BJ (cell line): ENCODE measurements at places on chromosomes 12 and 14. TPM values are rescaled to one million over a fixed set of nuclear protein-coding genes. Genes with fewer than 3 reads are reported as not detected.
A peak's percentile ranks its signal among the peaks of the same experiment; 100 is the strongest.

Gene GUCY2C
- not detected in 2 replicates for polyA plus RNA-seq

Gene ASB2
- 0.06 TPM in 2 replicates for polyA plus RNA-seq

Gene NRXN3
- 4.8 and 7.0 TPM in 2 replicates for polyA plus RNA-seq

Gene KRT75
- polyA plus RNA-seq, result not detected in 2 replicates

Gene VDR
- polyA plus RNA-seq, result 23.3 and 40.5 TPM in 2 replicates

Gene PRH1
- polyA plus RNA-seq, result 3.0 and 3.4 TPM in 2 replicates

Gene LRFN5
- 0.05 and 0.07 TPM in 2 replicates for polyA plus RNA-seq

Gene SOAT2
- 0.16 and 0.34 TPM in 2 replicates for polyA plus RNA-seq

Gene NGB
- polyA plus RNA-seq, result 0.05 TPM in 1 of 2 replicates, not detected in the other

Gene KCNH3
- polyA plus RNA-seq, result 0.01 and 0.02 TPM in 2 replicates

Gene KRT81
- polyA plus RNA-seq, result 15.7 and 24.7 TPM in 2 replicates

Gene LALBA
- polyA plus RNA-seq, result not detected in 2 replicates

DNA sequence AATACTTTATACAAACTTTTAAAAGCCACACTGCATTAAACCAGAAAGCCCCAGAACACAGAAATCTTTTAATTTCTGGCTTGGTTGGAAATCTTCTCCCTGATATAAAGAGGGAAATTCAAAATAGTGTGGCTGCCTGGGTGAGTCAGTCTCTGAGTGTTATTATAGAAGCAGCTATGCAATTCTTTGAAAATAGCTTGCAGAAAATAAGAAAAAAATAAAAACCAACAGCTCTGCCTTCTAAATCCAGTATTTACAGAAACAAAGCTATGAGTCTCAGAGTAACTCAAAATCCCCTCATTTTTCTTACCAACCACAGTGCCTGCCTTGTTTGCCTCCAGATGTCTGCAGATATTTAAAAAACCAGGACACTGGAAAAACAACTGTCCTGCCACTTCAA is 68.6 kb upstream of the FERMT2 start:
- DNase-seq, result no peak

DNA sequence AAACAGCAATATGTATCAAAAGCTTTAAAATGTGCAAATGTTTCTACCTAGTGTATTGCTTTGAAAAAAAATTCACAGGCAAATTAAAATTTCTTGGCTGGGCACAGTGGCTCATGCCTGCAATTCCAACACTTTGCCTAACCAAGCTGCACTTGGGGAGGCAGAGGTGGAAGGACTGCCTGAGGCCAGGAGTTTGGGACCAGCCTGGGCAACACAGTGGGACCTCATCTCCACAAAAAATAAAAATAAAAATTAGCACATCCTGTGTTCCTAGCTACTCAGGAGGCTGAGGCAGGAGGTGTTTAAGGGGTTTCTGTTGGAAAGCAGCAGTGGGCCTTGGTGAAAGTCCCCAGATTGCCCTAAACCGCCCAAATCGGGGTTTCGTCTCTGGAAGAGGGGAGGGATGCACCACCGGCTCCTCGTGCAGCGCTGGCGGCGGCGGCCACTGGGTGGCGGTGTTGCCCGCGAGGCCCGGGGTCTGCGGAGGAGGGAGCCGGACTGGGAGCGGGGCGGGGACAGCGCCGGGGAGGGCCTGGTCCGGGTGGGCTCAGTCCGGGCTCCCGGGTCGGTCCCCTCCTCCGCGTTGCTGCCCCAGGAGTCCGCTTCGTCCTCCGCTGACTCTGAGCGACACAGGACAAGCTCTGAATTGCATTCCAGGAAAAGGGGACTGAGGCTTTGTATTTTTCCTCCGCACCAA is 265.6 kb downstream of the AACS start:
- no peak for DNase-seq

- no peak for DNase-seq
Observed at GRCh38 chr14:95515080-95515489, 1.4 kb downstream of the SYNE3 start.

GRCh38 chr14:94340533-94340932 is 17.4 kb upstream of the SERPINA6 start:
- no peak for DNase-seq

DNA sequence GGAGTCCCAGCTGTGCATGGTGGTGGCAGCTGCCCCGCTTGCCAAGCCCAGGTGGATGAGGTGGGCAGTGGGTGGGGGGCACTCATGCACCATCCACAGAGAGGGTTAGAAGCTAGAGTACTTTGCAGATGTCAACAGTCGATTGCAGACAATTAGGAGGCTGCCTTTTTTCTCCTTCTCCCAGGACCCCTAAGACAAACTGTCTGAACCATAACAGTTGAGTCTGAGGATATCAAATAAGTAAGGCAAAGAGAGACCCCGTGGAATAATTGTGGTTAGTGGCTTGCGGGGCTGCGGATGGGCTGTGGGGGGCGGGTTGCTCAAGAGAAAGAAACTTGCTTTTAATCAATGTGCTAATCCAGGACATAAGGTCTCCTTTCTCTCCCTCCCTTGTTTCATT is 926.2 kb downstream of the VRK1 start:
- DNase-seq, result no peak

DNA sequence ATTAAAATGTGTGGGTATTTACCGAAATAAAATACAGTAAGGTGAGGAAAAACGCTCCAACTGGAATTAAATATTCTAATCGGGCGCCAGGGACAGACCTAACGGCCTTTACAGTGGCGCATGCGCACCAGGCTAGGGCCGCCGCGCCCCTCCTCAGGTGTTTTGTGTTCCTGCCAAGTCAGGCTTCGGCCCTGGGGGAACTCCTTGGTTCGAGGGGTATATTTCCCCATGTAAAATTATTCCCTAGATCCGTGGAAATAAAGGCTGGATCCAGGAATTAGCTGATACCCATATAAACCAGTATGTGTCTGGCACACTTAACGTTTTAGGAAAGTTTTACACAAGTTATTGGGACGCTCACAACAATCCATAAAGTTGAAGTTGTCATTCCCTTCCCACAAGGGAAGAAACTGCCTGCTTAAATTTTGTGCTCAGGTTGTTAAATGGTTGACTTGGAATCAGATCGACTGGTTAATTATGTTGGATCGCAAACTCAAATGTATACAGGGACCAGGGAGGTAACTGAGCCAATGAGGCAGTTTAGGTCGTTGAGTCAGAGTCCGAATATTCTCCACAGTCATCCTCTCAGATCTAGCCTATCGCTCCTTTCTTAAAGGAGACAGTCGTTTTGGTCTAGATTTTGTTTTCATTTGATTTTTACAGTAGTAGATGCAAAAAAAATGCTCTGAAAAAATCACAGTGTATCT is 621 bp upstream of the ANAPC7 start:
- no peak for DNase-seq

GRCh38 chr12:55724940-55725309 is 3.9 kb downstream of the CD63 start:
- DNase-seq, result no peak

DNA sequence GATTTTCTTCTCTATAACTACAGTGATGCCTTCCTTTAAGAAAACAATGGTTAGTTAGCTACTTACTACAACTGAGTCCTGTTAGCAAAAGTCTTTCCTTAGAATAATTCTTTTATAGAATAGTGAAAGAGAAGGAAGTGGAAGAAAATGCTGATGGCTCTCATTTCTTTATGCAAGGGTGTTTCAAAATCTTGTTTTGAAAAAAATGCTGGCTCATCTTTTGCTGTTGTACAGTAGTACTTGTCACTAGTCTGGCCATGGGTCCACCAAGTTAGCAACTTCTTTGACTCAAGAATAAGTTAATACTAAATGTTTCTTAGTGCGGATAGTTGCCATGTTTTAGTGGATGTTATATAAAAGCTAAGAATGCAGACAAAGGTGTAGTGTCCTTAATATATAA is 225.4 kb downstream of the PTPRO start:
- DNase-seq, result no peak

- DNase-seq, result no peak
Observed at GRCh38 chr12:132284071-132284826, 45.1 kb downstream of the GALNT9 start.

DNA sequence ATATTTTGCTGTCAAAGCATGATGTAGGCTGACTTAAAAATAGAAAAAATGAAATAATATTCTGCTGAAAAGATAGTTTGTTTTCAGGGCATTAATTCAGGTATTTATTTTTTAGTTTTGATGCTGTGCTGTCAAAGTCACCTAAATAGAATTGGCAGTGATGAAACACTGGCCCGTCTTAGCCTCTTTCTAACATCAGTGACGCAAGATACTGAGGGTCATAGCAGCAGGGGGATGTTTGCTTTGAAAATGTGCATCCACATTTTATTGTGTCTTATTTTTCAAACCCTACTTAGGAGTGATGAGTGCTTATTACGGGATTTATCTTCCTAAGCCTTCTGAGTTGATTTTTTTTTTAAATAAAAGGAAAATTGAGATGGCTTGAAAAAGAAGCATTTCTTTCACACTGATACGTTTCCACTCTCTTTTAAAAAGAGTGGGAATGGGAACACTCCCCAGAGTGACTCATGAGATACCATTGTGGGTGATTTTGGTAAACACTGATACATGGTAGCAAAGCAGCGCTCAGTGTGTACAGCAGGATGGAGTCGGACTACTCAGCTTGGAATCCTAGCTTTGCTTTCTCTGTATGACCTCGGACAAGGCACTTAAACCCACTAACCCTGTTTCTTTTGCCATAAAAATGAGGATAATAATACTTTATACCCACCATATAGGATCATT is 290.8 kb downstream of the ERC1 start:
- DNase-seq, result peak; percentile 15

DNA sequence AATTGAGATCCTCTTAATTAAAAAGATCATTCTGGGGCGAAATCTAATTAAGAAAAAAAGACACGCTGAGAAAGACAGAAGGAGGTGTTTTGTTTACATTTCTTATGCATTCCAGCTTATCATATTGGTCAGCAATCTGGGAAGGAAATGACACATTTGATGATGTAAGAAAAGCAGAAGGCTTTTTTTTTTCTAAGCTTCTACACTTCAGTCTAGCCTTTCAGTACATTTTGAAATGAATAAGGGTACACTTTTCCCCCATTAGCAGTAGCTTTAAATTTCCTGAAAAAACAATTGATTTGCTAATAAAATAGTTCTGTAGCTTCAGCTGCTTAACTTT is 5.9 kb upstream of the GSC start:
- DNase-seq, result no peak

- DNase-seq, result no peak
Observed at GRCh38 chr12:110102255-110102654, 21.9 kb upstream of the IFT81 start.

DNA sequence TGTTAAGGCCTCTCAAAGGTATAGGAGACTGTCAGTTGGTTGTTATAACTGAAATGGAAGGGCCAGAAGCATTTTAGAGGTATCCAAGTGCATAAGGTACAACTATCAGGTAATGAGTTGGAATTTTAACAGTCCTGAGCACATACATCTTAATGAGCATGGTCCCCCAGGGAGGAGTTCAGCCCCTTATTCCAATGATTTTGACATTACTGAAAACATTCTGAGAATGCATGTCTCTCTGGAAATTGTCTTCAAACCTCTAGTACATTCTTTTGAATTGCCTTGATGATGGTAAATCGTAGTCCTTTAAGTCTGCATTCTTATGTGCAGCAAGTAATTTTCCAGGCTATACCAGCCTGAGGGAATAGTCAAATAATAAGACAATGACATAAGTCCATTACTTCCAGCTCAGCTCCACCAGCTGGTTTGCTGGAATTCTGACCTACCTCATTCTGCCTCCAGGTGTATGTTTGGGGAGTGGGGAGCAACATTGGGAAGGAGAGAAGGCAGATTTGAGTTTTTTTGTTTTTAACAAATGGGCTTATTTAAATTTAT is 239.2 kb downstream of the MSRB3 start:
- no peak for DNase-seq

DNA sequence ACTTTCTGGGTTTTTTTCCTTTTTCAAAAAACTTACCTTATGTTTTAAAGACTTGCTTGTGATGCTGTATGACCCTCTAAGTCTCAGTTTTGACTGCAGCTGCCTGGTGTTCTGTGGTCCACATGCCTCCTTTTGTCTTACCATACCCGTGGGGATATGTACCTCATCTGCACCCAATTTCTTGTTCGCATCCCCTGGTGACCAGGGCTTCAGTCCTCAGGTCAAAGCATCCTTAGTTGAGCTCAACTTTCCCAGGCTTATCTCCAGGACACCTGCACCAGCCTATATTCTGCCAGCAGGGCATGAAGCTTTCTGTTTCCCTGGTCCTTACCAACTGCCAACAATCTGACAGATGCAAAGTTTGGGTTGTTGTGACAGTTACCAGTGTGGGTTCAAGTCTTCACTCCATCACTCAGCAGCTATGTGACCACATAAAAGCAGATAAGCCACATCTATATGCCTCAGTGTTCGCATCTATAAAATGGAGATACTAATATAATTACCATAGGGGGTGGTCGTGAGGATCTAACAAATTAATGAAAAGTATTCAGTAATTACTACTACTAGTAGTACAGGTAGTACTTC is 94.0 kb downstream of the NTF3 start:
- DNase-seq, result no peak

DNA sequence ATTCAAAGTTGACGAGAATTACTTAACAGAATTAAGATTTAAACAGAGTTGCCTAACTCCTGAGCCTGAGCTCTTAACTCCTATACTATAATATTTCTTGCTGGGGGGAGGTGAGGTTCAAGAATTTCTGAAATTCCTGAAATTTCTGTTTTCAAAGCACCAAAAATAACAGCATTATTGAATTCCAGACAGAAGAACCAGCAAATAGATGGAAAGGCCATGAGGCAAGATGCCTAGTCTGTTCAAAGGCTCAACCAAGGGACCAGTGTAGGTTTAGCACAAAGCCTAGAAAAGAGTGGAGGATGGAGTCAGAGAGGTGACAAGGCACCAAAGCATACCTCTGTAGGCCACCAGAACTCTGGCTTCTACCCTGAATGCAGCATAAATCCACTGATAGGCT is 76.4 kb downstream of the PPP1R12A start:
- peak; percentile 6 for DNase-seq

- no peak for DNase-seq
Observed at GRCh38 chr12:108797677-108798076, 59.7 kb downstream of the SSH1 start.

DNA sequence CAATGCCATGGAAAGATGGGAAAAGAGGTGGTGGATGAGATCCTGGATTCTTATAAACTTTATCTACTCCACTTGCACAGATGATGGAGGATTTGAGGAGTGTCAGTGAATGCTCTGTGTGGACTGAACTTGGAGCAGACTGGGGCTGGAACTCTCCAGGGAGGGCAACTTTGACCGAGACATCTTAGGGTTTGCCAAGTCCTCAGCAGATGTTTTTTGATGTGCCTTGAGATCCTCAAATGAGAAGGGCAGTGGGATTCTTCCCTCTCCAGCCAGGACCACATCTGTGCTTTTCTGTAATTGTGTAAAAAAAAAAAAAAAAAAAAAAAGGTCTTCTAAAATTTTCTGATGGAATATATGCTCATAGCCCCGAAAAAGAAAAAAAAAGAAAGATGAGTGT is 23.0 kb upstream of the MYL2 start:
- no peak for DNase-seq

DNA sequence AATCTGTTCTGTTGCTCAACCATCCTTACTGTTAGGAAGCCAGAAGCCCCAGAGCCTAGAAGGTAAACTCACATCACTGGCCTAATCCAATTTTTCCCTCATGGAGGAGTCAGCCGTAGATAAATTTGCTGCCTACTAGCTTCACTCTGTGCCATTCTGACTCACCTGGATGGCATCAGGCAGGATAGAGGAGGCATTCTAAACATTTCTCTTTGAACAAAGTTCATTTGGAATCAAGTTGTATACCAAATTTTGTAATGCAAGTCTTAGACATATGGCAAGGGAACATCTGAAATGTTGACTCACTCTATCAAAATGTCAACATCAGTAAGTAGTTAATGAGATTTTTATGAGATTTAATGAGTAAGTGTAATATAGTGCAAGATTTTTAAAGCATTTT is 13.6 kb upstream of the TBC1D30 start:
- DNase-seq, result no peak
